Right atrium auricular region (tissue), 2 donors: ENCODE measurements at places on chromosomes 12 and 14. TPM values are rescaled to one million over a fixed set of nuclear protein-coding genes. Genes with fewer than 3 reads are reported as not detected.

NXPH4 gene
- 0.28 TPM for total RNA-seq

KRT3 gene
- total RNA-seq = not detected

DENND5B gene
- total RNA-seq = 31.2 TPM

KLHL28 gene
- 6.4 TPM for total RNA-seq

TAC3 gene
- total RNA-seq = not detected

ADAMTS20 gene
- not detected for total RNA-seq

OR6C2 gene
- total RNA-seq = not detected

TDRD9 gene
- total RNA-seq = 20.8 TPM

LIN52 gene
- total RNA-seq = 7.4 TPM

GUCY2C gene
- not detected for total RNA-seq

HOXC12 gene
- total RNA-seq = not detected

DNAI7 gene
- total RNA-seq = 1.5 TPM

FLVCR2 gene
- total RNA-seq = 2.2 TPM

TEX22 gene
- total RNA-seq = not detected

LRTM2 gene
- total RNA-seq = not detected

AICDA gene
- 0.12 TPM for total RNA-seq

ESR2 gene
- 0.30 TPM for total RNA-seq

GALC gene
- 20.8 TPM for total RNA-seq

SERPINA12 gene
- not detected for total RNA-seq

CCDC197 gene
- total RNA-seq = not detected

DPY19L2 gene
- 27.7 TPM for total RNA-seq

OR6C68 gene
- not detected for total RNA-seq

ACSM4 gene
- total RNA-seq = not detected

PRDM4 gene
- total RNA-seq = 21.0 TPM

MYH6 gene
- 13,240 TPM for total RNA-seq

CINP gene
- total RNA-seq = 31.3 TPM

ACSS3 gene
- 32.3 TPM for total RNA-seq

AKAP6 gene
- total RNA-seq = 117 TPM

SLC4A8 gene
- total RNA-seq = 1.1 TPM
